NCI-H748 treated with DMSO at 0.1 percent for 48 hours (cell line): ENCODE measurements at places on chromosomes 3 and 15.

- DNase-seq = no peak
Measured at GRCh38 chr15:45759936-45760335, 125.1 kb downstream of the SQOR start.

- DNase-seq = no peak
Measured at GRCh38 chr15:53786401-53786800, 26.9 kb upstream of the WDR72 start.

GRCh38 chr3:150106740-150107428, 136.2 kb upstream of the PFN2 start:
- no peak for DNase-seq

DNA sequence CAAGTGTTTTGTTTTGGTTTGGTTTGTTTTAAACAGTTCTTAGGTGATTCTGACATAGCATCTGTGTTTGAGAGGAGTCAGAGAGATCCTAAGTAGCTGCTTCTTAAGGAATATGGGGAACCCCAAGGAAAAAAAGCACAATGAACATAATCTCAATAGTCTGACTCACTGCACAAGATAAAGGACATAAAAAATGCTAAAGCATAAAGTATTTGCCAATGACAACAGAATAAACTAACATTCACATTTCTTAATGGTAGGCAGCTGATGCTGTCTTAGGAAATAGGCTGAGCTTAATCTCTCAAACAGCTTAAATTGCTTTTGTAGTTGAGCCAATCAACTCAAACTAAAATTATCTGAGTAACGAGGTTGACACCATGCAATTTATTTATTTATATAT, 2.9 kb downstream of the NCEH1 start:
- no peak for DNase-seq

- no peak for DNase-seq
Measured at GRCh38 chr3:120443626-120444123, 7.1 kb downstream of the FSTL1 start.
